ENCODE measurements at places on chromosomes 2 and 18.

DNA sequence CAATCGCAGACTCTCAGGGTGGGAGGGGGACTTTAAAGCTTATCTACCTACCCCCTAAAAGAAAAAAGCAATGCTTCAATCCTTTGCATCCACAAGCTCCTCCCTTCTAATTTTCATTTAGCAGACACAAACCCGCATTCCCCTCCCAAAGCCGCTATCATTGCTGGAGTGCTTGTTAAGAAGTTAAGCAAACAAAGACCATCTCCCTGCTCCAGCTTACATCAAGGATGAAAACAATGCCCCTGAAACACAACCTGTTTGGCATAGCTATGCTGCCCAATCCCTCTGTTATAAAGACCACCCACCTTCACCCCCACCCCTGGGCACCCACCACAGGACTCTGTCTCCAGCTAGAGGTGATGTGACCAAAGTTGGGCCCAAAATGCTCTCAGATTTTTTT lies 33.0 kb downstream of the REEP1 start:
- DNase-seq: no peak

GRCh38 chr18:2903006-2903405 lies 56.2 kb downstream of the EMILIN2 start:
- DNase-seq: no peak

- DNase-seq: no peak
These were observed 60.9 kb upstream of the HPCAL1 start for GRCh38 chr2:10241641-10242430.

DNA sequence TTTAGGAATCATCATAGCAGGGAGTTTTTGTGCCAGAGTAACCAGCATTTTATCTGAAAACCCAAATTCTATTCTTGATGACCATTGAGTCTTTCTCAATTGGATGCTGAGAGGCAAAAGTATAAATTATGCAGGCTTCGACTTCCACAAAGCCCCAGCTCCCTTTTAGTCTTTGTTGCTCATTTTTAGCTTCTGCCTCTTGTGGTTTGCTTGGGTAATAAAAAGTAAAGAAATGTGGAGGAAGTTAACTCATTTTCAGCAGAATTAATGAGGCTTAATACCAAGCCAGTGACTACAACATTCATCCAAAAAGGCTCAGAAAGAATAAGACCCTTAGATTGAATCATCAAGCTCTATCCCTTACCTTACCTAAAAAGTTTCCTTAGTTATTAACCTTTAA lies 18.6 kb downstream of the ERMN start:
- DNase-seq: no peak

DNA sequence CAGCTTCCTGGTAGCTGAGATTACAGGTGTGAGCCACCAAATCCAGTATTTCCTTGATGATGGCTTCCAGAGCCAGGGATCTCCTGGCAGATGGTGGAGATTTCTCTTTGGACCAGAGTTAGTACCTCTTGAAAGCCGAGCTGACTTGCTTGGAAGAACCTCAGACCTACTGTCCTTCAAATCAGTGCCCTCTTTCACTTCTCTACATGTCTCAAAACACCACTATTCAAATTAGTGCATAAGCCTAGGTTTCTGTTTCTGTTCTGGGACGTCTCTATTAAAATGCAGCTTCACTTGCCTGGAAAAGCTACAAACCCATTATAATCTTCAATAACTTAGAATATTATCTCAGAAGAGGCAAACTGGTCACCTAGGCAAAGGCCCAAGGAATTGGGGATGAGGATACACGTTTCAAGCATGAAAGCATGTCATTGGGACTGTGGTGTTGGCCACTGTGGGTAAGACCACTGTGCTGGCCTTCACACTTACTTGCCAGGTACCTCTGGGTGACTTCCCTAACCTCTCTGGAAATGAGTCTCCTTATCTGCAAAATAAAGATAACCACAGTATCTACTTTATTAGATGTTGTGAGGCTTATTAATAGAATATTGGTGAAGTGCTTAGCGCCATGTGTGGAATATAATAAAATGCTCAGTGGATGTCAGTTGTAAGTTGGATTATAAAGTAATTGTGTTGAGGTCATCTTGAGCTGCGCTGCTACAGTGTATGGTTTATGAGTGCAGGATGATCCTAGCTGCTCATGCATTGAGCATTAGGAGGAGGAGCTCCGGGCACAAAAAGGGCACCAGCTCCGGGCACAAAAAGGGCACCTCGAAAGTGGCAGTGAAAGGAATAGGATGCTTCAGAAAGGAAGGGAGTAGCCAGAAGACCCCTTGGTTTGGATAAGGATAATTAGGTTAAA lies 84.5 kb downstream of the DOCK10 start:
- DNase-seq: no peak

All from stimulated activated CD4-positive, alpha-beta T cell treated with anti-CD3 and anti-CD28 coated beads, Interleukin-2, amount 100 ng/mL, for 4 hours (primary cell).